ENCODE measurements at places on chromosomes 4 and X.

DNA sequence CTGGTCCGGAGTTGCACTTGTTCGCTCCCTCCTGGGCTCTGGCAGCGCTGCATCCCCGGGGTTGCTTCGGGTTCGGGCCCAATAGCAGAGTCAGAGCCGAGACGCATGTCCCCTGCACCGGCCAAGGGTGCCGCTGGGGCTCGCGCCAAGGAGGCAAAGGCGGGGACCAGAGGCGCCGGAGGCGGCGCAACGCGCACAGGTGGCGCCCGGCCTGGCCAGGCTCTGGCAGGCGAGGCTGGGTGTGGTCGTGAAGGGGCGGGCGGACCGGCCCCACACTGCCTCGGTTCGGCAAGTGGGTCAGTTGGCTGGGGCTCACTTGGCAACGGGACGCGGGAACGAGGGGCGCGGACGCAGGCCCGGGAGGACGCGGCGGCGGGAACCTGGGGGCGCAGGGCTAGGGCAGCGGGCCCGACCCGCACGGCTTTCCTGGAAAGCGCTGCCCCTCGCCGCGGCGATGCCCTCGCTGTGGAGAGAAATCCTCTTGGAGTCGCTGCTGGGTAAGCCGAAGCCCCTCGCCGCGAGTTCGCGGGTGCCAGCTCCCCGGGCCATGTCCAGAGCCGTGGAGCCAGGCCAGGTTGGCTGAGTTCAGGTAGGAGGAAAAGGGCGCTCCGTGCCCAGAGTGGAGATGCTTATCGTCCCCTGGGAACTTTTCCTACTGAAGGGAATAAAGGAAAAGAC, at the start of gene CWH43:
Gene CWH43 (plus strand): TSS at position 300 of the 678 bp plus-strand sequence. CDS start 155 bp downstream, at position 455.
- peak within 1 kb of the TSS; percentile 75 for H3K27ac ChIP-seq
- no peaks in the 10 kb centered on the region for H3K36me3 ChIP-seq
- H3K27me3 ChIP-seq = peaks cover 19% of the 10 kb centered on the region
- DNase-seq = no peak
- H3K4me1 ChIP-seq = peaks cover 25% of the 10 kb centered on the region

DNA sequence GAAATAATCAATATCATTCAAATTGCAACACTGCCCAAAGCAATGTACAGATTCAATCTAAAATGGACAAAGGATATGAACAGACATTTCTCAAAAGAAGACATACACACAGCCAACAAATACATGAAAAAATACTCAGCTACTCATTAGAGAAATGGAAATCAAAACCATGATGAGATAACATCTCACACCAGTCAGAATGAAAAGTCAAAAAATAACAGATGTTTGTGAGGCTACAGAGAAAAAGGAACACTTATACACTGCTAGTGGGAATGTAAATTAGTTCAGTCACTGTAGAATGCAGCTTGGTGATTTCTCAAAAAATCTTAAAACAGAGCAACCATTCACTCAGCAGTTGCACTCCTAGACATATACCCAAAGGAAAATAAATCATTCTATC, 205.2 kb downstream of the DKK2 start:
- no peaks in the 10 kb centered on the region for H3K36me3 ChIP-seq
- no peak overlapping the region for H3K27ac ChIP-seq
- no peaks in the 10 kb centered on the region for H3K4me1 ChIP-seq
- H3K27me3 ChIP-seq = no peaks in the 10 kb centered on the region
- H3K4me3 ChIP-seq = no peak overlapping the region

DNA sequence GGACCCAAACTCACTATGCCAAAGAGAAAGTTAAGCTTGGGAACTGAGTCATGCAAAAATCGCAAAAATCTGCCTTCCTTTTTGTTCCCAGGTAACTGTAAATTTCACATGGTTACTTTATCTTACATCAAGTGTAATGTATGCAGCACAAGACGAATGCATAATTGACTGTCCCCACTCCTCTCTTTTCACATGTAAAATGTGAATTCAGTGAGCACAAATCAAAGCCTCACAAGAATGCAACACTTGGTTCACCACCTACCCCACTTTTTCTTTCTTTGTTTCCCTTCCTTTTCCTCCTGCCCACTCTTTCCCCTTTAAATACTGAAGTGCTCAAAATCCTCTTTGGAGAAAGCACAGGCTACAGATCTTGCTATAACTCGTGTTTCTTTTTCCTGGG, 53.2 kb downstream of the MAGED4B start:
- H3K36me3 ChIP-seq = no peaks in the 10 kb centered on the region
- no peaks in the 10 kb centered on the region for H3K4me1 ChIP-seq
- no peak overlapping the region for H3K27ac ChIP-seq
- no peaks in the 10 kb centered on the region for H3K27me3 ChIP-seq
- H3K4me3 ChIP-seq = no peak overlapping the region

DNA sequence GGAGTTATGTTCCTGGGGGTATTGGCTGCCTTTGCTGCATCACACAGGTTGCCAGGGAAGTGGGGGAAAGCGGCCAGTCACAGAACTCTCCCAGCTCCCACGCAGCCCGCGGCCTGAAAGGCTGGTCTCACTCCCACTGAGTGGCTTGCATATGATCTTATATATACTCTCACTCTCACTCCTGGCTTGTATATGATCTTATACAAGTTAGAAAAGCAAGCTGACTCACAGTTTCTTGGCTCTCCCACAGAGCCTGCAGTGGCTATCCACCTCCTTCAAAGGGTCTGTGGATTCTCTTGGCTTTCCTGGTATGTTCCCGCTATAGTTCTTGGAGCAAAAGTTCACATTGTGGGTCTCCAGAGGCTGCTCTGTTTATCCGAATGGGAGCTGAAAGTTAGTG, 833.5 kb upstream of the GALNTL6 start:
- H3K36me3 ChIP-seq = no peaks in the 10 kb centered on the region
- H3K4me1 ChIP-seq = no peaks in the 10 kb centered on the region
- no peaks in the 10 kb centered on the region for H3K27me3 ChIP-seq
- H3K27ac ChIP-seq = no peak overlapping the region
- DNase-seq = no peak

DNA sequence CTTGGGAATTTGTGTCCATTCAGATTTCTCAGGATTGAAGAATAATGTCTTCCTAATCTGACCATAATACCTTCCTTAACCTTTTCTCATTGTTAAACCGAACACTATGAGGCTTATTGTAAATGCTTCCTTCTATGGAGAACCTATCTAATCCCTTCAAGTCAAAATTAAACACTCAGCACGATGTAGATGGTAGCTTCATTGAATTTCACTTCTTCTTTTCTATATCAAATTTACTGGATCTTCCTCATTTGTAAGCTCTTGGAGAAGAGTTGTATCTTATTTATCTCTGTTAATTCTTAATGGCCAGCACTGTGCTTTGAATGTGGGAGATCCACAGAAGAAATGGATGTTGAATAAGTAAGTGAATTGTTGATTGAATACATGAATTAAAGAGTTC, 109.0 kb upstream of the RAPGEF2 start:
- H3K36me3 ChIP-seq = no peaks in the 10 kb centered on the region
- DNase-seq = no peak
- H3K4me1 ChIP-seq = peaks cover 7% of the 10 kb centered on the region
- no peak overlapping the region for H3K4me3 ChIP-seq
- H3K27ac ChIP-seq = no peak overlapping the region

- DNase-seq = no peak
- H3K27me3 ChIP-seq = no peaks in the 10 kb centered on the region
- H3K36me3 ChIP-seq = no peaks in the 10 kb centered on the region
- no peaks in the 10 kb centered on the region for H3K4me1 ChIP-seq
- H3K27ac ChIP-seq = no peak overlapping the region
Observed at GRCh38 chrX:72346302-72346949, 40.7 kb upstream of the CITED1 start.

- H3K27ac ChIP-seq = peak overlapping the region; percentile 51
- no peaks in the 10 kb centered on the region for H3K27me3 ChIP-seq
- H3K36me3 ChIP-seq = peaks cover 26% of the 10 kb centered on the region
- no peak for DNase-seq
Observed at GRCh38 chrX:47574076-47574546, 8.1 kb upstream of the TIMP1 start.

GRCh38 chr4:72375073-72375736, 193.8 kb downstream of the ADAMTS3 start:
- H3K27ac ChIP-seq = no peak overlapping the region
- H3K36me3 ChIP-seq = no peaks in the 10 kb centered on the region
- DNase-seq = no peak
- no peak overlapping the region for H3K4me3 ChIP-seq
- peaks cover 7% of the 10 kb centered on the region for H3K4me1 ChIP-seq
- H3K27me3 ChIP-seq = no peaks in the 10 kb centered on the region

DNA sequence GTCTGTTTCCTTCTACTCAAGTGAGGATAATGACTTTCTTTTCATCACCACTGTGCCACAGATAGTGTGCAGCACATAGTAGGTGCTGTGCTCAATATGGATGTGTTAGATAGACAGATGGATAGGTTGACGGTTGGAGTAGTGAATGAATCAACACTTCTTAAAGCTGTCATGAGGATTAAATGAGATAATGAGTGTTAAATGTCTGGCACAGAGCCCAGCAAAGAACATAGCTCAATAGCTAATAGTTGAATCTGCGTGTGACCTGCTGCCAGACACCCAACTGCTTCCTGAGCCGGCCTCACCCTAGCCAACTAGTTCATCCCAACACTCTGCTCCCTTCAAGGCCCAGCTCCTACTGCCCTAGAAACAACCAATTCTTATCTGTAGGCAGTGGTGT, 67.7 kb upstream of the PJA1 start:
- H3K4me1 ChIP-seq = no peaks in the 10 kb centered on the region
- H3K4me3 ChIP-seq = no peak overlapping the region
- H3K36me3 ChIP-seq = no peaks in the 10 kb centered on the region
- no peak overlapping the region for H3K27ac ChIP-seq
- no peaks in the 10 kb centered on the region for H3K27me3 ChIP-seq

GRCh38 chr4:189299706-189300105, 641.0 kb upstream of the FRG1 start:
- no peaks in the 10 kb centered on the region for H3K27me3 ChIP-seq
- peaks cover 2% of the 10 kb centered on the region for H3K4me1 ChIP-seq
- H3K36me3 ChIP-seq = no peaks in the 10 kb centered on the region
- H3K4me3 ChIP-seq = no peak overlapping the region
- no peak for DNase-seq

GRCh38 chr4:176500894-176501293, 181.1 kb downstream of the SPCS3 start:
- H3K4me3 ChIP-seq = no peak overlapping the region
- no peaks in the 10 kb centered on the region for H3K27me3 ChIP-seq
- no peaks in the 10 kb centered on the region for H3K36me3 ChIP-seq
- DNase-seq = no peak

DNA sequence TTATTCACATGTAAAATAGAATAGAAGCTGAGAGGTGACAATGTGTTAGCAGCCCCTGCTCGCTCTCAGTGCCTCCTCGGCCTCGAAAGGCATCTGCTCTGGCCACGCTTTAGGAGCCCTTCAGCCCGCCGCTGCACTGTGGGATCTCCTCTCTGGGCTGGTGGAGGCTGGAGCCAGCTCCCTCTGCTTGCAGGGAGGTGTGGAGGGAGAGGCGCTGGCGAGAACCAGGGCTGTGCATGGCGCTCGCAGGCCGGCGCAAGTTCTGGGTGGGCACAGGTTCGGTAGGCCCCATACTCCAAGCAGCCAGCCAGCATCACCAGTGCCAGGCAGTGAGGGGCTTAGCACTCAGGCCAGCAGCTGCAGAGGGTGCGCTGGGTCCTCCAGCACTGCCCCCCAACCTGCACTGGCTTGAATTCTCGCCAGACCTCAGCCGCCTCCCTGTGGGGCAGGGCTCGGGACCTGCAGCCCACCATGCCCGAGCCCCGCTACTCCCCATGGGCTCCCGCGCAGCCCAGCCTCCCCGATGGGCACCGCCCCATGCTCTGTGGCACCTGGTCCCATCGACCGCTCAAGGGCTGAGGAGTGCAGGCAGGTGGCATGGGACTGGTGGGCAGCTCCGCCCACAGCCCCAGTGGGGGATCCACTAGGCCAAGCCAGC, 1346.7 kb upstream of the IGFBP7 start:
- no peak overlapping the region for H3K27ac ChIP-seq
- H3K36me3 ChIP-seq = no peaks in the 10 kb centered on the region
- H3K4me1 ChIP-seq = no peaks in the 10 kb centered on the region
- no peak overlapping the region for H3K4me3 ChIP-seq

- no peaks in the 10 kb centered on the region for H3K36me3 ChIP-seq
- H3K4me3 ChIP-seq = no peak overlapping the region
- H3K27ac ChIP-seq = no peak overlapping the region
Observed at GRCh38 chr4:74370912-74371311, 6.0 kb downstream of the EREG start.

- H3K4me3 ChIP-seq = no peak overlapping the region
- no peak overlapping the region for H3K27ac ChIP-seq
- no peaks in the 10 kb centered on the region for H3K36me3 ChIP-seq
- DNase-seq = no peak
Observed at GRCh38 chr4:81356621-81357020, 115.1 kb downstream of the RASGEF1B start.

GRCh38 chrX:15204130-15204751, 65.6 kb downstream of the ASB9 start:
- no peaks in the 10 kb centered on the region for H3K36me3 ChIP-seq
- H3K4me3 ChIP-seq = no peak overlapping the region
- no peak overlapping the region for H3K27ac ChIP-seq
- H3K27me3 ChIP-seq = no peaks in the 10 kb centered on the region
- H3K4me1 ChIP-seq = no peaks in the 10 kb centered on the region
- DNase-seq = no peak

- H3K4me3 ChIP-seq = peak overlapping the region; percentile 60
- no peak for DNase-seq
- H3K27me3 ChIP-seq = peaks cover 53% of the 10 kb centered on the region
- peaks cover 25% of the 10 kb centered on the region for H3K4me1 ChIP-seq
- no peak overlapping the region for H3K27ac ChIP-seq
- no peaks in the 10 kb centered on the region for H3K36me3 ChIP-seq
Observed at GRCh38 chr4:180057891-180058671, 2185.1 kb upstream of the TENM3 start.

- DNase-seq = no peak
- H3K27ac ChIP-seq = no peak overlapping the region
- no peak overlapping the region for H3K4me3 ChIP-seq
- no peaks in the 10 kb centered on the region for H3K27me3 ChIP-seq
- peaks cover 17% of the 10 kb centered on the region for H3K4me1 ChIP-seq
- H3K36me3 ChIP-seq = no peaks in the 10 kb centered on the region
Observed at GRCh38 chr4:177444911-177445736, 2.9 kb upstream of the AGA start.

DNA sequence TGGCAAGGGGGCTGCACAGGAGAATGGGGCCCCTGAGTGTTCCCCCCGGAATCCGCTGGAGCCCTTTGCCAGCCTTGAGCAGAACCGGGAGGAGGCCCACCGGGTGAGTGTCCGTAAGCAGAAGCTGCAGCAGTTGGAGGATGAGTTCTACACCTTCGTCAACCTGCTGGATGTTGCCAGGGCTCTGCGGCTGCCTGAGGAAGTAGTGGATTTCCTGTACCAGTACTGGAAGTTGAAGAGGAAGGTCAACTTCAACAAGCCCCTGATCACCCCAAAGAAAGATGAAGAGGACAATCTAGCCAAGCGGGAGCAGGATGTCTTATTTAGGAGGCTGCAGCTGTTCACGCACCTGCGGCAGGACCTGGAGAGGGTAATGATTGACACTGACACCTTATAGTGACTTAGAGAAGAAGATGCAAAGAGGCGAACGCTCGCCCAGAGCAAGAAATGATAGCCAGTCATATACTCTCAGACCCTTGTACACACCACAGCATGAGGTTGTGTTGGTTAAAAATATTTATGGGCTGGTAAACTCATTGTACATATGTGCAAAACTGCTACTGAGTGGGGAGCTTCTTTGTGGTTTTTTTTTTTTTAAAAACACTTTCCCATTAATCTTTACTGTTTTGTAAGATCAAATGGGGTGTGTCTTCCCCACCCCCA, 52.5 kb downstream of the JADE1 start:
- peaks cover 63% of the 10 kb centered on the region for H3K36me3 ChIP-seq
- no peak overlapping the region for H3K4me3 ChIP-seq
- H3K4me1 ChIP-seq = peaks cover 17% of the 10 kb centered on the region

Measured in suprapubic skin (tissue), 4 donors.